ENCODE measurements at places on chromosomes 3 and 15.

GRCh38 chr15:79538527-79538926, 106.4 kb downstream of the MINAR1 start:
- DNase-seq, result no peak

- peak; percentile 86 for DNase-seq
Measured at GRCh38 chr15:59917504-59918157, 86.5 kb upstream of the FOXB1 start.

- no peak for DNase-seq
Measured at GRCh38 chr3:112979244-112979832, 4.4 kb upstream of the CD200R1 start.

DNA sequence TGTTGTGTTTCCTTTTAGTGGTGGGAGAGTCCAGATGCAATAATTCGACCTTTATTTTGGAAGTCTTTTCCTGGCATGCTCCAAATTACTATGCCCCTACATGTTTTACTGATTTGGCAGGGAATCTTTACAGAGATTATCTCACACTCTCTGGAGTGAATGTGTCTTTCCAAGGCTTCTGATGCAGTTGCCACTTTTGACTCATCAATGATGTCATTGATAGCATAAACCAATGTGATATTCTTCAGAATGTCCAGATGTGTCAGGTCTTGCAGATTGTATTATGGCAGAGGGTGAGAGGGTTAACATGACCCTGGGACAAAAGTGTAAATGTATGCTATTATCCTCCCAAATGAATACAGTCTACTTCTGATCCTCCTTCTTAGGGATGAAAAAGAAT, 9.7 kb downstream of the RTP4 start:
- no peak for DNase-seq
